DMS 273 treated with DMSO at 0.1 percent for 48 hours (cell line): ENCODE measurements at places on chromosomes 16 and 17.

DNA sequence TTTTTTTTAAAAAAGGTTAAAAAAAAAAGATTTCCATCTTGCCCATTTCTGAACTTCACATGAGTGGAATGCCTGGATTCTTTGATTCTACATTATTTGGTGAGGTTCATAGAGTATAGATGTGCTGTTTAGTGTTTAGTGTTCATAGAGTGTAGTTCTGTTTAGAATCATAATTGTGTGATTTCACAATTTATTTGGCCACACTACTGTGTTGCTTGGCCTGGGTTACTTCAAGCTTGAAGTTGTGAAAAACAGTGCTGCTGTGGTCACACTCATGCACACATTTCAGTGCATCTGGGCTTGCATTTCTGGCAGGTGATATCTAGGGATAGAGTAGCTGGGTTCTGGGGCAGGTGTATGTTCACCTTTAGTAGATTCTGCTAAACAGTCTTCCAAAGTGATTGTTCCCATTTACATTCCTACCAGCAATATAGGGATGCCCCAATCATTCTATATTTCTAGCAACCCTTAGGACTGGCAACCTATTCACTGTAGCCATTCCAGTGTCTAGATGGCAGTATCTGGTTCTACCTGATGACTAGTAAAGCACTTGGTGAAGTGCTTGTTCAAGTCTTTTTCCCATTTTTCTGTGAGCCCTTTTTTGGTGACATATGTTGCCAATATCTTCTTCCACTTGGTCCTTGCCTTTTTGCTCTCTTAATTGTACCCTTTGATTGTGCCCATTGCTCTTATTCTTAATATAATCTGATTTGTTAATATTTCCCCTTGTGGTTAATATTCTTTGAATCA, 50.6 kb upstream of the RBFOX3 start:
- DNase-seq, result no peak

GRCh38 chr17:4858068-4858881, 25.1 kb downstream of the MINK1 start:
- DNase-seq, result no peak

- no peak for DNase-seq
Observed at GRCh38 chr17:20157001-20157310, 147.8 kb downstream of the SPECC1 start.

GRCh38 chr17:31394544-31394943, 3.1 kb downstream of the RAB11FIP4 start:
- DNase-seq, result no peak

- no peak for DNase-seq
Observed at GRCh38 chr17:6269478-6269877, 165.4 kb downstream of the AIPL1 start.

- no peak for DNase-seq
Observed at GRCh38 chr17:28467456-28468025, 5.9 kb upstream of the SLC13A2 start.

DNA sequence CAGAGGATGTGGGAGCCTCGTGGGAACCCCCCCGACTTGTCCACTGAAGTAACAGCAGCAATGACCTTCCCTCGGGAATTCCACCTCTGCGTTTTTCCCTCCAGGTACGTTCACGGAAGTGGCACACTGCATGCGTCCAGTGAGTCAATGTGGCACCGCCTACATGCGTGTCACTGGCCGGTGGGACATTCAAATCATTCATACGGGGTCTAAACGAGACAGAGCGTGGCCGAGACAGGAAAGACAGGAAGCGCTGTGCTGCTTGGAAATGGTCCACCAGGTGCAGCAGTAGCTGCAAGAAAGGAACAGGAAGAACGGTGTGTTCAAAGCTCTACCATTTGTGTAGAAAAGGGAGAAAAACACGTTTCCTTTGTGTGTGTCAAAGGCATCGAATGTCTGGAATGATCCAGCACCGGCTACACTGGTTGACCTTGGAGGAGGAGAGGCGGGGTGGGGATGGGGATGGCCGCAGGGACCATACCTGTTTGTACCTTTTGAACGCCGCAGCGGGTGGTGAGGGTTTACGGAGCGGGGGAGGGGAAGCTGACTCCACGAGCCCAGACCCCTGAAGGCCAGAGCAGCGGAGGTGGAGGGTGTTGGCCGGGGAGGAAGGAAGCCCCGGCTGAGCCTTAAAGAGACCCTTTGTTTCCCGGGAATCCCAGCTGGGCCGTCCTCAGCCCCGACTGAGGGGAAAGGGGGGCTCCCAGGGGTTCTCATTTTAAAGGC, 1.7 kb upstream of the PGAP6 start:
- DNase-seq, result no peak

GRCh38 chr16:77600555-77600954, 121.8 kb upstream of the NUDT7 start:
- no peak for DNase-seq

DNA sequence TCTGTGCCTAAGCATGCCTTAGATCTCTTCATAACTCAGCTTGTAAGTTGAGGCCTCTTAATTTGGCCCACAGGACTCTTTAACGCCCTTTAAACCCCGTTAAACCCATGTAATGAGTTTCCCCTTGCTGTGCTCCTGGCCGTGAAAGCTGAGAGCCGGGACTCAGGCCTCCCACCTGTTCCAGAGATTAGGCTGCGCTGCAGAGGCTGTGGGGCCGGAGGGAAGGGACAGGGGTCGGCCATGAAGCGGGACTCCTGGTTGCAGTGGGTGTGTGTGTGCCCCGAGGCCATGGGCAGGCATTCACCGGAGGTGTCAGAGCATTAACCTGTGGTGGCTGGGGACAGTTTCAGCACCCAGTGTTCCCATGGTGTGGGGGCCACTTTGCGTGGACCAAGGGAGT, 150.8 kb upstream of the IRX3 start:
- DNase-seq, result no peak

GRCh38 chr17:74601944-74602572, 10.0 kb upstream of the CD300LD start:
- DNase-seq, result no peak

DNA sequence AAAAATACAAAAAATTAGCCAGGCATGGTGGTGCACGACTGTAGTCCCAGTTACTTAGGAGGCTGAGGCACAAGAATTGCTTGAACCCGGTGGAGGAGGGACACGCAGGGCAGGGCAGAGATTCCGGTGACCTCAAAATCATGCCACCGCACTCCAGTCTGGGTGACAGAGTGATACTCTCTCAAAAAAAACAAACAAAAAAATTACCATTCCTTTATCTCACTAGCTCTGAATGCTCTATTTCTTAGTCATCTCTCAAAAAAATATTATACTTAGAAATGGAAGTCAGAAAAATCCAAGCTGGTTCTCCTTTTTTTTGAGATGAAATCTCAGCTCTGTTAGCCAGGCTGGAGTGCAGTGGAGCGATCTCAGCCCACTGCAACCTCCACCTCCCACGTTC, 40.8 kb downstream of the SPOP start:
- no peak for DNase-seq

DNA sequence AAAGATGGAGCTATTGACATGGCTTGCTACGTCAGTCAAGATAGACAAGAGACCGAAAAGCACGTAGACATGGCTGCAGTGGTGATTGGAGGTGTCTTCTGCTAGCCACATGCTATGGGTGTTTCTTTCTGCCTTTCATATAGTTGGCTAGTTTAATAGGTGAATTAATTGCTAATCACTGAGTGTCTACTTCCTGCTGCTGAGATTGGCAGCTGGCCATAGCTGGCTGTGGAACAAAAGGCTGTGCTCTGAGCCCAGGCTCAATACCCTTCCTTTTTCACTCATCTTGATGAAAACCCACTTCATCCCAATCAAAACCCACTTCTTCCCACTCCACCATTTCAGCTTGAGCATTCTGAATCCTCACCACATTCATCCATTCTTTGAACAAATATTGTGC, 221.4 kb upstream of the MAF start:
- DNase-seq, result no peak

DNA sequence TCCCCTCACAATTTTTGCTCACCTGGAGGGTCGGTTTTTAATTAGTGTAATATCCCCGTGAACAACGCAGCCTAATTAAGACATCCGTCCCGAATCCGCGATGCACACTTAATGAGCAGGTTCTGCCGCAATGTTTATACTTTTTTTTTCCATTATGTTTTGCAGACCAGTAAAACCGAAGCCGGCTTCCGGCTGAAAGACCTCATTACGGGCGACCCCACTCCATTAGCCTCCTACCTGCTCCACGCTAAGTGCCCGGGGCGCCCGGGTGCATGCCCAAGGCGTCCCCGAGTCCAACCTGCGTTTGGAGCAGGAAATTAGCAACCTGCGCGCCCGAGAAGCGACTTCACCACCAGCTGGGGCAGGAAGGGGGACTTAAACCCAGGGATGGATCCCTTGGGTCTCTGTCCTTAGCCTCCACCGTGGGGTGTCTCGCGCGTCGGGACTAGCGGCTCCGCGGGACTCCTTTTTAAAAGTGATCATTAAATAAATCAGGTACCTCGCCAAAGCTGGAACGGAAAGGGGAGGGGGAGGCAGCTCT, 1.7 kb downstream of the RBFOX3 start:
- DNase-seq, result no peak

DNA sequence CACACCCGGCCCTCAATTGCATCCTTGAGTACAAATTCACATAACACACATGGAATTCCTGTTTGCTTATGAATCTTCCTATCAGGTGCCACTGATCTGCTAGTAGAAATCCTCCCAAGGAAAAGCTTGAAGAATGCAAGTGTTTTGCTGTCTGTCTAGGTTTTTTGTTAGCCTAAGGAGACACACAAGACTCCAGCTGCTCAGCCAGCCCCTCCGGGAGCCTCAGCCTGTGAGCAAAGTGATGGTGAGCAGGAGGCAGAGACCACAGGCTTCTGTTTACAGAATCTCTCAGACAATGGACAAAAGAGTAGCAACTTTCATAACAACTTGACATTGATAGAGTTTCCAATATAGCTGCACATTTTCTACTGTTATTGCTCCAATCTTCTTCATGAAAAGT, 18.4 kb upstream of the PRKCA start:
- DNase-seq, result no peak

DNA sequence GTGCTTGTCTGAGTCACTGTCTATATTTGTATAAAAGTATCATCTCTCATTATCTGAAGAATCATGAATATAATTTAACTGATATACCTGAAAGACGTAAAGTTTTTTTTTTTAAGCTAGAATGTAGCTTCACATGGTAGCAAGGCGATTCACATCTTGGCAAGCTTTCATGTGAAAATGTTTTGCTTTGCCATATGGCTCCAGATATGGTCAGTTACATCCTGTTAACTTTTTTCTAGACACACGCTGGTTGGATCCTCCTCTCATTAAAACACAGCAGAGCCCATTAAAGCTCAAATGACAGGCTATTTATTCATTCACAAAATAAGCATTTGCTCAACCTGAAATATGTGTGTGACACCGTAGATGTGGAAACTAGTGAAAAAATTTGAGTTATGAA, 412.8 kb downstream of the KIF2B start:
- peak; percentile 57 for DNase-seq

DNA sequence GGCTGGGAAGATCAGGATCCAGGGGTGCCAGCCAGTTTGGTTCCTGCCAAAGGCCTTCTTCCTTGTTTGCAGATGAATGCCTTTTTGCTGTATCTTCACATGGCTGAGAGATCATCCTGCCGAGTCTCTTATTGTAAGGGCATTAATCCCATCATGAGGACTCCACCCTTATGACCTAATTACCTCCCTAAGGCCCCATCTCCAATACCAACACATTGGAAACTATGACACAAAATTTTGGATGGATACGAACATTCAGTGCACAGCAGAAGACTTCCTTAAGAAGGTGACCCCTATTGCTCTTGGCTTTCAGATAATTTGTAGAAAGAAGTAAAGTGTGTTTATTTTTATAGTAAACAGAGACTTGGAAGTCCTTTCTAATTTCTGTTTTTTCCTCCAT, 1164.7 kb upstream of the CDH8 start:
- no peak for DNase-seq

DNA sequence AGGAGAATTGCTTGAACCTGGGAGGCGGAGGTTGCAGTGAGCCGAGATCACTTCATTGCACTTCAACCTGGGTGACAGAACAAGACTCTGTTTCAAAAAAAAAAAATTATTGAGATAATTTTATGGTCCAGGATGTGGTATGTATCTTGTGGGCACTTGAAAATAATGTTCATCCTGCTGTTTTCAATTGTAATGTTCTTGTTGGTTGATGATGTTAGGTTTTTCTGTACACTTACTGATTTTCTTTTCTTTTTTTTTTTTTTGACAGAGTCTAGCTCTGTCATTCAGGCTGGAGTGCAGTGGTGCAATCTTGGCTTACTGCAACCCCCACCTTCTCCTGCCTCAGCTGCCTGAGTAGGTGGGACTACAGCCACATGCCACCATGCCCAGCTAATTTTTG, 29.7 kb downstream of the TBX21 start:
- no peak for DNase-seq

GRCh38 chr16:75062135-75062975, 54.2 kb downstream of the LDHD start:
- no peak for DNase-seq

DNA sequence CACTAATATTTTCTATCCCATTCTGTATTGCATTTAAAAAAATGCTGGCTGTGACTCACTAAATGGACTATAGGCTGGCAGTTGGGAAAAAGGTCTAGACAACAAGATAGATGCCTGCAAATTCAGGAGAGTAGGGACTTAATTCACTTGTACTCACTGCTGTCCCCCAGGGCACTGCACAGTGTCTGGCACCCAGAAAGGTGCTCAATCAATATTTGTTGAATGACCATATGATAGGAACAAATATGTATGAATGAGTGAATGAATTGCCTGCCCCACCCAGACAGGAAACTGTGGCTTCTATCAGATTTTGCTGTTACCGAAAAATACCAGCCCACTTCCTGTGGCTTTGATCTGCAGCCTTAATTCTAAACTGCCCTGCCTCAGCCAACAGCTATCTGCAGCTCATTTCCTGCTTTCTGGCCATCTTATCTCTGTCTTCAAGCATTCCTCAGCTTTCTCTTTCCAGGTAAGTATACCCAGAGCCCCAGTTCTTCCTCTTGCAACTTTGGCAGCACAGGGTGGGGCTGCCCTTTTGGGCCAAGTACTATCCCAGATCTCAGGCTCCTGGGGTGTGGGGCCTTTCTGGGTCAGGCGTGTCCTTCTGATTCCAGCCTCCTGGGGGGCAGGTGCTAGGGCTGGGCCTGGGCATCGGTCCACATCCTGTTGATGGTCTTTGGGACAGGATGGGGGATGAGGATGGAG, 15.3 kb upstream of the TNS4 start:
- DNase-seq, result no peak

- DNase-seq, result no peak
Observed at GRCh38 chr17:47728214-47728877, 4.7 kb upstream of the TBX21 start.

GRCh38 chr16:68074850-68075555, 10.2 kb upstream of the NFATC3 start:
- no peak for DNase-seq
